ENCODE measurements at places on chromosomes 7 and 10.

DNA sequence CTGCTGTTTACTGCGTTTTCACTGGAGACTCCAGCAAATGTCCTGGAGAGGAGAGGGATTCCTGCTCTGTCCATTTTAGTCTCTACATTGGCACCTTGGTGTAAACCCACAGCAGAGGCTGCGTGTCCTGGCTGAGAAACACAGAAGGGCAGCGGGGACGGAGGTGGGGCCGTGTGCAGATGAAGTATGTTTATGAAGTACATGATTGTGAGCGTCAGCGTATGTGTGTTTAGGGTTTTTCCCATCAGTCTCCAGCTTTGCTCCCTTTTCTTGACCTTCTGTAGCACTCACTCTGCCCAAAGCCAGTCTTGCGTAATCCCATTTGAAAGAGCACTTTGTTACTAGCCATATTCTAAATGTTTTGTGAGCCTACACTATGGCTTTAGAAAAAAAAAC lies 750.7 kb upstream of the SORCS1 start:
- DNase-seq = no peak

GRCh38 chr7:42915356-42915755 lies 3.5 kb upstream of the C7orf25 start:
- DNase-seq = no peak

DNA sequence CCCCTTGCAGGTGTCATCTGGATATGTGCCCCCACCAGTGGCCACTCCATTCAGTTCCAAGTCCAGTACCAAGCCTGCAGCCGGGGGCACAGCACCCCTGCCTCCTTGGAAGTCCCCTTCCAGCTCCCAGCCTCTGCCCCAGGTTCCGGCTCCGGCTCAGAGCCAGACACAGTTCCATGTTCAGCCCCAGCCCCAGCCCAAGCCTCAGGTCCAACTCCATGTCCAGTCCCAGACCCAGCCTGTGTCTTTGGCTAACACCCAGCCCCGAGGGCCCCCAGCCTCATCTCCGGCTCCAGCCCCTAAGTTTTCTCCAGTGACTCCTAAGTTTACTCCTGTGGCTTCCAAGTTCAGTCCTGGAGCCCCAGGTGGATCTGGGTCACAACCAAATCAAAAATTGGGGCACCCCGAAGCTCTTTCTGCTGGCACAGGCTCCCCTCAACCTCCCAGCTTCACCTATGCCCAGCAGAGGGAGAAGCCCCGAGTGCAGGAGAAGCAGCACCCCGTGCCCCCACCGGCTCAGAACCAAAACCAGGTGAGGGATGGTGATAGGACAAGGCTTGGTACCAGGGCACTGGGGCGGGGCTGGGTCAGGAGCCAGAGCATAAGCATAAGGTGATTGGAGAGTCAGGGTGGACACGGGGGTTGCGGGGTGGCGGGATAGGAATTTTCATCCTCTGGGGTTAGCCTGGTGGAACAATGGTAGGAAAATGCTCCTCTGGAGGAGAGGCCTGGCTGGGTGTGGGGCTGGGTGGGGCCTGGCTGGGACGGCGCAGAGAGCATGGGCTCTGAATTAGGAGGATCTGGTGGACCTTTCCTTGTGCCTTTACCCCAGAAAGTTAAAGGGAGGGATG lies 1.9 kb downstream of the ZYX start:
- DNase-seq = no peak

DNA sequence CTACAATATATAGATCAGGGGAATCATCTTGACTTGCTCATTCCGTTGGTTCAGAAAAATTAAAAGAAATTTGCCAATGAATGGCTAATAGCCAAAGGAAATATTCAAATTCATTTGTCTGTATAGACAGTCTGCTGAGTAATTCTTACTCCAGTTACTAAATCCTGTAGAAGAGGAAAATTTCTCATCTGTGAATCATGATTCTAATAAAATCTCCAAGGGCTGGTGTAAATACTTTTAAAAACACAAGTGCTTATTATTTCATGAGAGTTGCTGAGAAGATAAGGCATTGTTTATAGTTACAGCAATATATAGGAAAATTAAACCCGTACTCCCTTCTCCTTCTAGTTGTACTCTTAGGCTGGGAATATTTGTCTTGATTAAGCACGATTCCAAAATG lies 53.0 kb downstream of the WNT2 start:
- no peak for DNase-seq

- no peak for DNase-seq
Measured at GRCh38 chr10:93379731-93380575, 102.2 kb downstream of the MYOF start.

DNA sequence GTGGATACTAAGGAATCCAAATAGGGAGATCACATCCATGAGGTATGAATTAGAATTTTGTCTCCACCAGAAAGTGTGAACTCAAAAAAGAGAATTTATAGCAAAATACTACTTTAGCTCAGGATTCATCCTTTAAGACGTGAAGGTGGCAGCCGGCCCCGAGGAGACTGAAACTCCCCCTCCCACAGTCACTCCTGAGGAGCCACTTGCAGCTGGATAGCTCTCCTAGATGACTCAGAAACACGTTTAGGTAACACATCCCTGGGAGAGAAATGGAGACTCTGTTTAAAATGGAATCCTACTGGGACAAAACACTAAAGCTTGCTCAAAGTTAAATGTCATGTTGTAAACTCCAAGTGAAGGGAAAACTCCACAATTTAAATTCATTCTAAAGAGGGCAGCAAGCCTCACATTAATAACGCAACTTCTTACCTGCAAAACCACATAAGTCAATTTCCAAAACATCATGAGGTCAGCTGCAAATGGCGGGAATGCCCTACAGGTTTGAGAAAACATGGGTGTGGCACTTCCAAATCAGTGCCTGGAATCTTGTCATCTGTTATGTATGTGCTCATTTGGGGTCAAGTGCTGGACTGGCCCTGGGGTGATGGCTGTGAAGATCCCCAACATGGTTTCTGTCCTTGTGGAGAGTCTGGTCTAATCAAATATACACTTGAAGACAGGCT lies 46.2 kb downstream of the ICA1 start:
- no peak for DNase-seq

DNA sequence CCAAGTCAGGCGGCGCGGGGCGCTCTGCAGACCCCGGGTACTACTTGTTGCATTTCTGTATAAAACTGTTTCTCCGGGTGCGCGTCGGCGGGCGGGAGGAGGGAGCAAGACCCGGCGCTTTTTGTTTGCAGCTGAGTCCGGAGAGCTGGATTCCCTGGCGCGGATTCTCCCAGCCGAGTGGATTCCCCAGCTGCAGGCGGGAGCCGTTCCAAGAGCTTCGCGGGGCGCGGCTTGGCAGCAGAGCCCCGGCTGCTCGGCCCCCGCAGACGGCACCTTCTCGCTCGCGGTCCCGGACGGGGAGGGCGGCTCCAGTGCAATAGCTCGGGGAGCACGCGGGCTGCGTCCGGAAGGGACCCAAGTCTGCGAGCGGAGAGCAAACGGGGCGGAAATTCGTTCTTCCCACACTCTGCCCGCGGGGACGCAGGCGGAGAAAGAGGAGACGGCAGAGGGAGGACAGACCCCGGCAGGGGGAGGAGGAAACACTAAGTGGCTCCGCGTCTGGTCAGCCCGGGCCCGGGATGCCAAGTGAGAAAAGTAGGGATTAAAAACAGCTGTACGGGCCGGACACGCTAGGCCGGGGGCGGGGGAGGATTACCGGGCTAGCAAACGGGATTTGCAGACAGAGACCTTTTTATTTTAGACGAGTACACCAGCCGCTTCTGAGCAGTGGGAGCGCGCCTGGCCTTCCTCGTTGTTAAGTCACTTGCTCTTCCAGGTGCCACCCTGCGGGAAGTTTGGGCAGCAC lies at the start of gene TRIL:
Gene TRIL, minus strand, starts transcription at position 96 of the 745 bp plus-strand sequence. CDS start 284 bp downstream, outside the sequence.
- no peak for DNase-seq

- DNase-seq = no peak
Measured at GRCh38 chr7:20095436-20095835, 121.7 kb downstream of the MACC1 start.

- DNase-seq = no peak
Measured at GRCh38 chr10:76717141-76717540, 920.5 kb downstream of the KCNMA1 start.

DNA sequence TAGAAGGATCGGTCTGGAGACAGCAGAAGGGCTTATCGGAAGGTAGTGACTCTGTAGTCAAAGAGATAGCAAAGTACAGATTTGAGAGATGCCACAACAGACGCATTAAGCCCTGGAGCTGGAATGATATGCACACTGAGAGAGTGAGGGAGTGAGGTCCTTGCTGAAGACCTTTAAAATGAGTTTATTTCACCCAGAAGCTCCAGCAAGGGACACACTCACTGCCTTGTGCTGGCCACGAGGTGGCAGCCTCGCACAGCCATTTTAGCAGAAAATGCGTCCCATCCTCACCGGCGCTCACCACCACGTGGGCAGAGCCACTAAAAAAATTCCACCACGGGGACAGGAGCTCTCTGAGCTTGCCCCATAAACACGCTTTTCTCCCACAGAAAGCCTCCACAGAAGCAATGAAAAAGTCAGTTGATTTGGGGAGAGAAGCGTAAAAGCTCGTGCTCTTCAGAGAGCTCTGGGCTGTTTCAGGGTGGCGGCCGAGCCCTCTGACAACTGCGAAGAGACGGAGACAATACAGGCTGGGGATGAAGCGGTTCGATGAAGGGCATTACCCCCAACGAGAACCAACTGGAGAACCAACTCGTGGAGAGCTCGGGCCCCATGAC lies 163.0 kb upstream of the KLF14 start:
- peak; percentile 62 for DNase-seq

GRCh38 chr10:78868048-78868447 lies 200.7 kb upstream of the ZMIZ1 start:
- DNase-seq = no peak

DNA sequence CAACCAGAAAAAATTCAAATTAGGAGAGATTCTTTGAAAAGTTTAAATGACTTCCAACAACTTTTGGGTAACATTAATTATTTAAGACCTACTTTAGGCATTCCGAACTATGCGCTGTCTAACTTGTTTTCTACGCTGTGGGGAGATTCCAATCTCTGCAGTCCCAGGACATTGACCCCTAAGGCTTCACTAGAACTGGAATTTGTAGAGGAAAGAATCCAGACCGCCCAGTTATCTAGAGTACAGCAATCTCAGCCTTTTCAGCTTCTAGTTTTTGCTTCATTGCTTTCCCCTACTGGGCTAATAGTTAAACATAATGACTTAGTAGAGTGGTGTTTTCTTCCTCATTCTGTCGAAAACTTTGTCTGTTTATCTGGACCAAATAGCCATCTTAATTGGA lies 14.9 kb upstream of the DDC start:
- no peak for DNase-seq

DNA sequence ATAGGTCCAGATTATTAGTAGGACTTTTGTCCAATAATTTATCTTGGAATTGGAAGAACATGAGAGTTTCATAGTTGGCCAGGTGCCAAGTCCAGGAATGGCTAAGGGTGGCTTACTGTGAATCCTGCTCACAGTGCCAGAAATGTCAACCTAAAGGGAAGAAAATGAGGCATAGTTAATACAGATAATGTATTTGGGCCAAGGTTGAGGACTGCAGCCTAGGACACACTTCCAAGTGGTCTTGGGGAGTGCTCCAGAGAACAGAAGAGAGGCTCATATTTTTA lies 78.2 kb downstream of the MAPK8 start:
- DNase-seq = no peak
